ENCODE measurements at places on chromosomes 12 and 14.
A peak's percentile ranks its signal among the peaks of the same experiment; 100 is the strongest.

DNA sequence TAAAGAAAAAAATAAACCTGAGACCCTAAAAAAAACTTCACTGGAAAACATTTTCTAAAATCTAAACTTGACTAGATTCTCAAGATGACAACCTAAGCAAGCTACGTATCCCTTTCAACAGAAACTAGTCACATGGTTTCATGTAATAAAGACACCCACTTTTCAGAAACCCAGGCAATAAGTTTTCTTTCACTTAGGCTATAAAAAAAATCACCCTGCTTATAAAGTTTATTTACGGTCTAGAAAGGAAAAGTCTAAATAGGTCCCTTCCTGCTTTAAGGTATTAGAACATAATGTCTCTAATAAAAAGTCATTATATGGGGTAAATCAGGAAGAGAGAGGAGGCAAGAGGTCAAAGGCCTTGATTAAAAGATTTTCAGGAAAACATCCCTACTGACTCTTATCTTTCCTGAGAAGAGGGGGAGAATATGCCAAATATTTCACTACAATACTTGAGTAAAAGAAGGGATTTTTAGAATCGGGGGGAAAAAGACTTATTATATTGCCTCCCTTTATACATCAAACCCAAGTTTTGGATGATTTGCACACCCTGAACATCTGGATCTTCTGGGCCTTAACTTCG, 9.5 kb downstream of the CLIP1 start:
- DNase-seq: no peak

DNA sequence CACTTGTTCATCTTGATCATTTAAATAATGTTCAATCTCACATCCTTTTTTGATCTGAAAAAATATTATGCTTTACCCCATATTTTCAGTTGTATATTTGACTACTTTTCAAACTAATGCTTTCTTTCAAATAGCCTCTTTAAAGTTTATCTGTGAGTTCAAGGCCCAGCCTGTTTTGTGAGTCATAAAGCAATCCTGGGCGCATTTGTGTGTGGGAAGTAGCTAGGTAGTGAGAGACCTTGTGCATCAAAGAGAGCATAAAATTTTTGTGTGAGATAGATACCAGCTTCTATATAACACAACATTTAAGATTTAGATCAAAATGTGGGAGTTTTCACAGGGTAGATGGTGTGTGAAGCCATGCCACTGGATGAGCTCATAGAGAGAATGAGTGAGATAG, 405.6 kb downstream of the NAV3 start:
- DNase-seq: peak; percentile 12

GRCh38 chr12:96824074-96824837, 82.8 kb upstream of the NEDD1 start:
- no peak for DNase-seq

- DNase-seq: no peak
Observed at GRCh38 chr14:56580221-56580711, 668 bp downstream of the TMEM260 start.

GRCh38 chr12:92365333-92365732, 219.7 kb upstream of the BTG1 start:
- DNase-seq: no peak
